ENCODE measurements at places on chromosomes 7 and 10.

GRCh38 chr10:47225219-47225927, 74.6 kb upstream of the GDF10 start:
- DNase-seq, result no peak

GRCh38 chr7:99768471-99768870, 15.5 kb downstream of the CYP3A4 start:
- no peak for DNase-seq

- no peak for DNase-seq
Observed at GRCh38 chr7:16801111-16801542, 3.7 kb downstream of the AGR2 start.

GRCh38 chr7:158810846-158811245, 18.5 kb downstream of the ESYT2 start:
- DNase-seq, result no peak

GRCh38 chr10:70672165-70673042, at the start of gene ADAMTS14:
Gene ADAMTS14 (plus strand): TSS chr10:70672506. CDS start chr10:70672803, 297 bp downstream.
- DNase-seq, result no peak

DNA sequence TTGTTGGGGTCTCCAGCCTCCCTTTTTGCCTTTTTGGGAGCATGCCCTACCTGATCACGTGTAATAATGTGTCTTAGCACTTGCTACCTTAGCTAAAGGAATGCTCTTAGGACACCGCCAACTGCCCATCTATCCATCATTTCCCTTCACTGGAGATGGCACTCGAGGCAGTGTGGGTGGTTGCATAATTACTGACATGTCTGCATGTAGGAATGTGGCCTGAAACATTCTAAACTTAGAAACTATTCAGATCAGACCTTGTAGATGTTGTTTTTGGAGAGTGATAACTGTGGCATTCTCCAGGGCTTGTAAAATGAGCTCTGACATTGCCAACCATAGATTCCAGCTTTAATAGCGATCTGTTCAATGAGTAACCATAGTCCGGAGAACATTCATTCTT, 365.8 kb downstream of the BBS9 start:
- DNase-seq, result no peak

DNA sequence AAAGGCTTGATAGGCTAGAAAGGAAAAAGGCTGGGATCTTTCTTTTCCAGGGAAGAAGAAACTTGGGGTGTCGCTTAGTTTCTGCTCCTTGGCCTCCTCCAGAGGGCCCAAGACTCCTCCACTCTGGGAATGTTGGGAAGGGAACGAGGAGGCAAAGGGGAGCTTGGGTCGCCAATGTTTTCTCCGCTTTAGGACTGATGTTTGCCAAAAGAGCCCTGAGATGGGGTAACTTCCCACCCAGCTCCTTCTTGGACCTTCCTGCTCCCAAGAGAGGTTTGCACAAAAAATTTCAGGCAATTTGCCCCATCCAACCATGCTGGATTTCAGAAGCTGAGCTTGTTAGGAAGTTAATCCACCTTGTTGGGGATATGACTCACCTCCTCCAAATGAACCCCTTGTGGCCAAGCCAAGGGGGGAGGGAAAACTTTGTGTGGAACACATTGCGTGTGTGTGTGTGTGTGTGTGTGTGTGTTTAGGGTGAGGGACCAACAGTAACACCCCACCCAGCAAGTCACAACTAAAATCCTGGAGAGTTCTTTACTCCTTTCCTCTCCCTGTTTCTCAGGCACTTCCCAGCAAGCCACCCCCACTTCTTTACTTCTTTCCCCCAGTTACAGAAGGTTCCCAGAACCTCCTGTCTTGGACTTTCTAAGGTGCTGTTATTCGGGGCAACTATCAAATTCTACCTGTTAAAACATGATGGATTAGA, 8.7 kb upstream of the HOXA2 start:
- no peak for DNase-seq

- DNase-seq, result no peak
Observed at GRCh38 chr7:5363729-5364128, 59.9 kb downstream of the TNRC18 start.

GRCh38 chr10:14822879-14823755, 14.7 kb downstream of the CDNF start:
- peak; percentile 18 for DNase-seq

DNA sequence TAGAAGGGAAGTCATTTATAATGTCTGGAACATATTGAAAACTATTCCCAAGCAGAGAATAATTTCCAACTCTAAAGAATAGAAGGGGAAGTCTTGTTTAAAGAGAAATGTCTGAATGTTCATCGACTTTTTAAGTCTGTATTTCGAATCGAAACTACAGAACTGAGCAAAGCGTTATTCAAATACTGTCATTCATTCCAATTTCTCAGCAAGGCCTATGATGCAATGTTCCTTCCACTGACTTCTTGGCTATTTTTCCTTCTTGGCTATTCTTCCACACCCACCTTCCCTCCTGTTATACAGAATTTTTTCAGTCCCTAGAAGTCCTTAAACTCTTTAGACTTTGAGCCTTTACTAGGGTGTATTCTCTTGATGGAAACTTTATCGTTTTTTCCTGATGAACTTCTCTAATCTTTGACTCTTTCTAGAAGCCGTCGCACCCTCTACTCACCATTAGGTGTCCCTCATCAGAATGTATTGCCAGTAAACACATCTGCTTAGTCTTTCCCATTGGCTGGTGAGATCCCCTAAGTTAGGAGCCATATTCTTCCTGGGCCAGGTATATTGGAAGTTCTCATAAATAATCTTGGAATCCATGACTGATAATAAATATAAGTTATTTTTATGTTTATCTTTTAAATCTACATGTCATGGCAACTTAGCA, 235.7 kb upstream of the CCDC6 start:
- no peak for DNase-seq

- peak; percentile 65 for DNase-seq
Observed at GRCh38 chr7:129948877-129949291, 3.9 kb downstream of the UBE2H start.

GRCh38 chr7:135420786-135421185, 89.1 kb downstream of the CNOT4 start:
- no peak for DNase-seq

DNA sequence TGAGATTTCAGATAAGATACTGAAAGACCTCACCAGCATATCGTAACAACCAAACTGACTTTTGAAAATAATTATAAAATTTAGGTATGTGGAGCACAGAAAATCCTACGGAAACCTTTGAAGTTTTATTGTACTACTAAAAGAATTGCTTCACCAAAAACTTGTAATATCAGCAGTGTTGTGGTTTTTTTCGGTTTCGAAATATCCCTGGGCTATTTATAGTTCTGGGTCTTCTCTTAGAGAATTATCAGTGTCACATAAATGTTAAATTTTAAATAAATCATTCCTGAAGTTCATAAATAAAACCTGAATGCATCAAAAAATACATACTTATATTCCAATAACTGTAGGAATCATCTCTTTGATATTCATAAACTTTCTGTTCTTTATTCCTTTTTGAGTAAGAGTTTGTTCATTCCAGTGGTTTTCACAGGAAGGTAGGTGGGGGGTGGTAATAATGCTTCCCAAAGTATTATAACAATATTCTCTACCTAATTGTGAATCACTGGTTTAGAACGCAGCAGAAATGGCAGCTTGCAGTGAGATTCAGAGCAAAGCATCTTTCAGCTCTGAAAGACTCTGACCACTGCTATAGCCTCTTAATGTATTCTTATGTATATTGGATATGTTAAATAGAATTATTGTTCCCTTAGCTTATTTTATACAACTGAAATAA, 60.2 kb downstream of the ZNF277 start:
- no peak for DNase-seq

DNA sequence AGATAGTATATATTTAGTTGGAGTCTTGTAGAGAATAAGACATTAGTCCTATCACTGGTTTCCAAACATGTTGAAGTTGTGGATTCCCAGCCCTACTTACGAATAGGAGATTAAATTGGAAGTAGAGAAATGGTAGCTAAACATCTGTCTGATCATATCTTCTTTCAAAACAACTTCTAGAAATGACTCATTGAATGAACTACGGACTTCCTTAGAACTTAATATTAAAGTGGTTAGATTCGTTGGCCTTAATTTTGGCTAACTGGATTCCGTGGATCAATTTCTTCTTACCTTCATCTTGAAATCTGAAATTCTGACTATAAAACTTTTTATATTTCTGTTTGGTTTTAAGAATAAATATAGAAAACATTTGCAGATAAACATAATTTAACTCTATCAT, 3.4 kb downstream of the PHF14 start:
- DNase-seq, result no peak

DNA sequence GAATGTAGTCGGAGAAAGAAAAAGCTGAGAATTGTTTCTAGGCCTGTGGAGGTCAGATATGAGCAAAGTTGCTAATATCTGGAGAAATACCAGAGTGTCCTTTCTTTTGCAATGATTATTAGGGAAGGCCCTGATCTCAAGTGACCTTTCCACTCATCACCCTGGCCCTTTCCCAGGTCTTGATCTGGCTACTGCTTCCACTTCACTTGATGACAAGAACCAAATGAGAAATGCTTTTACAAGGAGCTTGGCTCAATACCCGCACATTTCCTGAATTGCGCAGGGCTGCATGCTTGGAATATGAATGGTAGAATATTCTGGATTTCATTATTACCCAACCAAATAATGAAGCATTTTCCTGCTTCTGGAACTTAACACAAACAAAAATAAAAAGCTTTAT, 104.6 kb downstream of the ITGB8 start:
- DNase-seq, result no peak

DNA sequence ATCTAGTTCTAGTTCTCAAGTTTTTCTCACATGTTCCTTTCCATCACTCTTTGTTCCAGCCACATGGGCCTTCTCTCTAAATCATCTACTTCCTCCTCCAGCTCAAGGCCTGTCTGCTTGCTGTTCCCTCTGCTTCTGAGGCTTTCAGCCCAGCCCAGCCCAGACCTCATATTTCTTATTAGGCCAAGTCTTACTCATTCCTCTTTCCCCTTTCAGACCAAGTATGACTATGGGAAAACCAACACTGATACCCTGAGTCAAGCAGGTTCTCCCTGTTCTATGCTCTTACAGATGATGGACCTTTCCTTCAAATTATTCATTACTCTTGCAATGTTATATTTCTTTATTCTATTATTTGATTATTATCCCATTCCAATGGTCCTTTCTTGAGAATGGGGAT, 80.3 kb upstream of the SEM1 start:
- DNase-seq, result no peak

- DNase-seq, result no peak
Observed at GRCh38 chr7:120941064-120941463, 9.5 kb upstream of the ING3 start.

- no peak for DNase-seq
Observed at GRCh38 chr7:17671956-17672355, 268.3 kb downstream of the SNX13 start.

- no peak for DNase-seq
Observed at GRCh38 chr10:123097039-123097438, 38.7 kb upstream of the HMX3 start.

- no peak for DNase-seq
Observed at GRCh38 chr10:119478111-119478802, 64.3 kb downstream of the RGS10 start.

DNA sequence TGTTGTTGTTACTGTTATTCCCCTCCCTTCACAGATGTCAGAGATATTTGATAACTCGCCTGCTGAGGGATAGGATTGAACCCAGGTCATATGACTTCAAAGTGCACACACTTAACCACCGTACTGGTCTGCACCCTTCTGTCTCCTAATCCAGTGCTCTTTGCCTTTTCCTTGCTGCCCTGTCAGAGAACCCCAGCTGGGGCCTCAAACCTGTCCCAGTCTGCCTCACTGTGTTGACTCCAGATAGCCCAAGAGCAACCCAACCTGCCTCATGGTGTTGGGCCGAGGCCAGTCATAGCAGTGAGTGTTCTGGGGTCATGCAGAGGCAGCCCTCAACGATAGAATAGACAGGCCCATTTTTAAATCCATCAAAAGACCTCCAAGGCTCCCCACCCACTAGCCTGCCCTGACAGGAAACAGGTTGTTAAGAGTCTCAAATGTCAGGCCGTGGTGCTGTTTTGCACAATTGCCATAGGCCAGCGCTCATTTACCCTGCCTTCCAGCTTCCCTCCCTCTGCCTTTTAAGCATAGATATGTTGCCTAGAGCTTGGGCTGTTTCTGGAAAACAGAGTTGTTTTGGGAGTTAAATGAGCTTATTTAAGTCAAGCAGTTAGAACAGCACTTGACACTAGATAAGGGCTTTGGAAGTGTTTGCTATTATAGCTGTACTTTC, 37.0 kb upstream of the PDCD4 start:
- DNase-seq, result no peak

DNA sequence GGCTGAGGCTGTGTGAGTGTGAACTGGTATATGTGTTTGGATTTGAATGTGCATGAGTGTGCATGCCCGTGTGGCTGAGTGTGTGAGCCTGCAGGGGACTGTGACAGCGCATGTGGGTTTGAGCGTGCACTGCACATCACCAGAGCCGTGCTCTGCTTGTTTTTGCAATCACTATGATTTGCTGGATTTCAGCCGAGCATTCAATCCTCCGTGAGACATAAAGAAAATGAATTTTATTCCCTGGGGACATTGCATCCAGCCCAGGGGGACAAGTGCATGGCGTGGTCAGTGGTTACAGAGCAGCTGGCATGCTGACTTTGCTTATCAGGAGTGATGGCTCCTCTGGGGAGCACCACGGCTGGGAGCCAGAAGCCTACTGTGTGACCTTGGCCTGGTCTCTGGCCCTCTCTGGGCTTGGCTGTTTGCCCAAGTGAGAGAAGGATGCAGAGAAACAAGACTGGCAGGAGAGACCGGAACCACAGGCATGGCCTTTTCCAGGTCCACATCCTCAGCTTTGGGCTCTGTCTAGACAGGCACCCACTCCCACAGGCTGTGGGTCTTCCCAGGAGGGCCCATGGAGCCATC, 160.2 kb upstream of the UNC5B start:
- no peak for DNase-seq

- DNase-seq, result no peak
Observed at GRCh38 chr10:63265683-63266235, 132.6 kb downstream of the NRBF2 start.

GRCh38 chr10:5835446-5836095, 22.3 kb upstream of the GDI2 start:
- DNase-seq, result no peak

DNA sequence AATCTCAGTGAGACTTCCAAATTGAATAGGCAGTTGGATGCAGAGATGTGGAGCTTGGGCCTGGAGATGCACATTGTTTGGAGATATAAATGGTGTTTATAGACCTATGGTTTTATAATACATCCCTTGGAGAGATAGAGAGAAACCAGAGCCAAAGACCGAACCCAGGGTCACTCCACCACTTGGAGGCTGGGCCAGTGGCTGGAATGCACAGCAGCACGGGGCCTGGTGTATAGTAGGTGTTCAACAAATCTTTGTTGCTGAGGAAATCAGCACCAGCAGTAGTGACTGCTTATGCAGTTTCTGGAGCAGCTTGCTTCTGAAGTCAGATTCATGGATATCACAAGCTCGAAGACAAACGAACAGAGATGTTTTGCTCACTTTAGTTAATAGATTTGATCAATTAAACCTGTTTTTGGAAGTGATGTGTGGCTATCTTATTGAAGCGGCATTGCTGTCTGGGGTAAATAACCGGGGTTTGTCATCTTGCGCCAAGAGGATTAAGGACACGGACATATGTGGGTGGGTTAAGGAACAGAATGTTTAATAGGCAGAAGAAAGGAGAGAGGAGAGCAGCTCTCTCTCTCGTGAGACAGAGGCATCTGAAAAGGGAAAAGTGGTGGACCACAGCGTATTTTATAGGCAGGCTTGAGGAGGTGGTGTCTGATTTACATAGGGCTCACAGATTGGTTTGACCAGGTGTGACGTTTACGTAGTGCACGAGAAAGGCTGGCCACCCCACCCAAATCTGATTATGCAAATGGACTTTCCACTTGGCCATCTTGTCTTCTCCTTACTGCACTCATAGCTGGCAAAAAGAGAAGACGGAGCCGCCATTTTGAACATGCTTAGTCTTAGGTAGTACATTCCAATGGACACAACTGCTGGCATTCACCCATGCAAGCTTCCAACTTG, 11.1 kb downstream of the RBP4 start:
- no peak for DNase-seq

Measured in stimulated activated CD4-positive, alpha-beta T cell treated with anti-CD3 and anti-CD28 coated beads, Interleukin-4, amount 100 ng/mL, for 48 hours (primary cell).